ENCODE measurements at places on chromosomes 13 and 19.

- no peak for DNase-seq
Measured at GRCh38 chr13:78598116-78598781, 5.1 kb downstream of the POU4F1 start.

DNA sequence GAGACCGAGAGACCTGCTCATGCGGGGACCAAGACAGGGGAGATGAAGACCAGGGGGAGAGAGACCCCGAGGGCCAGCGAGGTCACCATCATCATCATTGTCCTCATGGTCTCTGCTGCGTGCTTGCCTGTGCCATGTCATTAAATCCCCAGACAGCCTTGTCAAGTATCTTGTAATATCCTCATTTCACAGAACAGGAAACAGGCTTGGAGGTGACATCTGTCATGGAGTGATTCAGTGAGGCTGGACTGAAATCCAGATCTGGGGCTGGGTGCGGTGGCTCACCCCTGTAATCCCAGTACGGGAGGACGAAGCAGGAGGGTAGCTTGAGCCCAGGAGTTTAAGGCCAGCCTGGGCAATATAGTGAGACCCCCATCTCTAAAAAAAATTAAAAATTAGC is 5.9 kb upstream of the NANOS2 start:
- DNase-seq, result no peak

DNA sequence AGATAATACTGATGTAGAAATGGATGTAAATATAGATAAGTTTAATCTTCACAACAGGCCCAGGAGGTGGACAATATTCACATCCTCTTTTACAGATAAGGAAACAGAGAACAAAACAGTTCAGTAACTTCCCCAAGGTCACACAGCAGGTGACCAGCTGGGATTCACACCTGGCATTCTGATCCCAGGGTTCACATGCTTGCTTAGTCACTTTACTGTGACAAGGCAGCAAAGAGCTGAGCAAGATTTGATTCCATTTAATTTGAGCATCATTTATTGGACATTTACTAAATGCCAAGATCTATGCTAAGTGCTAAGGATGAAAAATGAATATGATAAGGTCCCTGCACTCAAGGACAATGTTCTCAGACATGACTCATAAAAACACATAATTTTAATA is 94.1 kb upstream of the STARD13 start:
- DNase-seq, result no peak

DNA sequence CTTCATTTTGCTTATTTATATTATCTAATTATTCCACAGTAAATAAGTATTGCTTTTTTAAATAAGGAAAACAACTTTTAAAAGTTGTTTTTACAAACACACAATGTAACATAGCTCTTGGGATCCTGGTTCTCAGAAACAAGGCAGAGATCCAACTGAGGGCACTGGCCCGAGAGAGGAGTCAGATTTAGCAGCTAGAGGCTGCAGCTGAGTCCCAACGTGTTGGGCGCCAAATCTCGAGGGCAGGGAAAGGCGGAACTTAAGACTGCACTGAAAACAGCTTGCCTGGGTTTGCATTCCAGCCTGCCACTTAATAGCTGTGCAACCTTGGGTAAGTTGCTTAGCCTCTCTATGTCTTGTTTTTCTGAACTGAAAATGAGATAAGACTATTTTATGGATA is 16.4 kb upstream of the WASF3 start:
- DNase-seq, result no peak

- DNase-seq, result no peak
Measured at GRCh38 chr13:52882785-52883184, 34.3 kb upstream of the PCDH8 start.

GRCh38 chr13:93169980-93170379 is 56.6 kb upstream of the GPC6 start:
- DNase-seq, result peak; percentile 96

All from skeletal muscle cell (primary cell).